ENCODE measurements at places on chromosomes 16 and 17. TPM values are rescaled to one million over a fixed set of nuclear protein-coding genes. Genes with fewer than 3 reads are reported as not detected.

DNA sequence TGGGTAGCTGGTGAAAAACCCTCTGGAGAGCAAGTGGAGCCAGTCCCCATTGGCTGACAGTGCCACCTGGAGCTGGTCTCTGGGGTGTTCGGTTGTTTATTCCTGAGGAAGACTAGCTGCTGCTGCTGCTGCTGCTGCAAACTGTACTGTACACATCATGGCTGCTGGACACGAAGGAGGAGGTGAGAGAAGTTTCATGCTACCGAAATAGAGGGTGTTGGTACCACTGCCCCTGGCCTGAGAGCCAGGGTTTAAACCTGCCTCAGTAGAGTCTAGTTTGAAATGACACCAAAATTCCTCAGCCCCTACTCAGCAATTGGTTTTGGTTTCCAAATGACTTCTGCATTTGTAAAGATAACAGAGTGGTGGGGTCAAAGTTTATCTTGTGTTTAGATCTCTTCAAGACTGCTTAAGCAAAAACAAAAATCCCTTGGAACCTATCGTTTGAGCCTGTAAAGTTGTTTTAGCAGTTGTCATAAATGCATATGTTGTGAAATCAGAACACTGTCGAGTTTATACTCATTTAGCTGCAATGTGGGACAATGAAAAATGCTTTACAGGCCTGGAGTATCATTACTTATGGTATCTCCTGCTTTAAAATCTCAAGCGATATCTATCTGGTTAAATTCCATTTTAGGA is 40.8 kb downstream of the CYB5B start:
- H3K36me3 ChIP-seq, result no peaks in the 10 kb centered on the region
- H3K4me3 ChIP-seq, result no peak overlapping the region
- peaks cover 15% of the 10 kb centered on the region for H3K4me1 ChIP-seq

Gene NPIPB9
- total RNA-seq, result 3.2 TPM

Gene SLC25A10
- 31.3 TPM for total RNA-seq

DNA sequence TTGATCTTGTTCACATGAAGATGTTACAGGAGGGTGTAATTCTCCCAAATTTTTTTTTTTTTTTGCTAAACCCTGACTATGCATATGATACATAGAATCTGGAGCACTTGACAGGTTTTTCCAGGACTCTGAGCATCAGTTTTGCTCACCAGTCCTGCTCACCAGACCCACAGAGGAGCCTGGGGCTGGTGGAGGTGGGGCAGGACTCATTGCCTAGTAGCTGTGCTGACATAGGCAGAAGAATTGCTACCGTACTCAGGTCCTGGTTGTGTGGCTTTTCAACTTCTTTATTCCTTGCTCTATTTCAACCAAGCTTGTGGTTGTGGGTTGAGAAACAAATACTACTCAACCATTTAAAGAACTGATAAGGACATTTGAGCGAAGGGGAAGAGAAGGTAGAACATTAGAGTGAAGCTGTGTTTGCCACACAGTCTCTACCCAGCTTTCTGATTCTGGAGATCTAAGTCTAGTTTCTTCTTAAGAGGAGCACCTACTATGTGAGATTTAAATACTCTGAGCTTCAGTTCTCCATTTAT is 212.4 kb downstream of the UTP18 start:
- H3K36me3 ChIP-seq, result no peaks in the 10 kb centered on the region
- H3K27ac ChIP-seq, result no peak overlapping the region
- H3K4me1 ChIP-seq, result no peaks in the 10 kb centered on the region
- no peak for DNase-seq
- H3K4me3 ChIP-seq, result no peak overlapping the region
- peaks cover 3% of the 10 kb centered on the region for H3K27me3 ChIP-seq

- H3K36me3 ChIP-seq, result no peaks in the 10 kb centered on the region
- H3K4me3 ChIP-seq, result no peak overlapping the region
- no peaks in the 10 kb centered on the region for H3K4me1 ChIP-seq
- no peaks in the 10 kb centered on the region for H3K27me3 ChIP-seq
Measured at GRCh38 chr17:53186001-53186400, 636.7 kb upstream of the KIF2B start.

- no peaks in the 10 kb centered on the region for H3K4me1 ChIP-seq
- H3K36me3 ChIP-seq, result no peaks in the 10 kb centered on the region
- no peak for DNase-seq
- H3K27ac ChIP-seq, result no peak overlapping the region
Measured at GRCh38 chr16:35744726-35745125, 2285.3 kb downstream of the TP53TG3F start.

DNA sequence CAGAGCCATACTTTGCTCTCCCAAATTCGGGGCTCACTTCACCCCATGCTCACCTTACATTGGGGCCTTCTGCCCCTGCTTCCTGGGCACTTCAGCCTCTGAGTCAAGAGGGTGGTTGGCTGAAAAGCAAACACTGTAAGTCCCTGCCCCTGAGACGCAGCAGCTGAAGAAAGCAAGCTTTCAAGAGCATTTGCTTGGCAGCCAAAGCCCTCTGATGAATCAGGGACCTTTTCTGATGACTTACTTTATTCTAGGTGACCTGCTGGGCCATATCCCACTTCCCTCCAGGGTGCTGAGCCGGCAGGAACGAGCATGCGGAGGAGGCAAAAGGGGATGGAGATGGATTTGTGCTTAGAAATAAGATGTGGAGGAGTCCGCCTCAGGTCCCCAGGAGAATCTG is 147.0 kb upstream of the TNRC6C start:
- no peaks in the 10 kb centered on the region for H3K27me3 ChIP-seq
- H3K27ac ChIP-seq, result no peak overlapping the region

DNA sequence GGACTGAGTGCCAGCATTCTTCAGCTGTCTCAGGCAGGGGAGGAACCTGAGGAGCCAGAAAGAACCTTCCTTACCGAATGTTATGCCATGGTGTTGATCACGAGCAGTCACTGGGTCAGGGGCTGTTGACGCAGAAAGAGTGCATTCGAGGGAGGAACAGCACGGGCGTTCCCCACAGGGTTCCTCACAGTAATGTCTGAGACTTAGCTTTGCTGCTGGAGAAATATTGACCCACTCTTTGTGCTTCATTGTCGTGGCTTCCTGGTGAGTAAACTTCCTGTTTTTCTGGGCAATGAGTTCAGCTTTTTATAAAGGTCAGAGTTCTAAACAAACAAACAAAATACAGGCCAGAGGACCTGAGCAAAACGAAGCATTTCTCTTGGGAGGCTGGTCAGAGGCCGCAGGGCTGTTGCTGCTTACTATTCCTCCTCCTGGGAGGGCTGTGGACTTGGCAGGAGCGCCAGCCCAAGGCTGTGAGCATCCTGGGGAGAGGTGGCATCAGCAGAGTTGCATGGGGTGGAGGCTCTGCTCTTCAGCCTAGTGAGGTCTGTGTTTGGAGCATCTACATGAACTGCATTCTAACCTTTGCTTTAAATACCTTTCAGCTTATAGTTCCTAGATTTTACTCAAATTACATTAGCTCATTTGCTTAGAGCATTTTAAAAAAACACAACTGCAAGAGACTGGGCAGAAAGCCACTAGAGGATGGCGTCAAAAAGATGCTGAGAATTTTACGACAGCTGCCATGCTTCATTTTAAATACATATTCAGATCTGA is 143.1 kb upstream of the CACNG5 start:
- DNase-seq, result no peak
- H3K4me1 ChIP-seq, result no peaks in the 10 kb centered on the region
- H3K27ac ChIP-seq, result no peak overlapping the region
- H3K4me3 ChIP-seq, result no peak overlapping the region
- no peaks in the 10 kb centered on the region for H3K36me3 ChIP-seq
- H3K27me3 ChIP-seq, result no peaks in the 10 kb centered on the region

Gene TM4SF5
- 20.8 TPM for total RNA-seq

- no peak overlapping the region for H3K4me3 ChIP-seq
- no peak for DNase-seq
- H3K27me3 ChIP-seq, result no peaks in the 10 kb centered on the region
- no peaks in the 10 kb centered on the region for H3K36me3 ChIP-seq
- peaks cover 4% of the 10 kb centered on the region for H3K4me1 ChIP-seq
Measured at GRCh38 chr17:6474376-6474775, 30.1 kb downstream of the PIMREG start.

Gene EIF3CL
- 64.6 TPM for total RNA-seq

Gene NTN3
- total RNA-seq, result 4.8 TPM

DNA sequence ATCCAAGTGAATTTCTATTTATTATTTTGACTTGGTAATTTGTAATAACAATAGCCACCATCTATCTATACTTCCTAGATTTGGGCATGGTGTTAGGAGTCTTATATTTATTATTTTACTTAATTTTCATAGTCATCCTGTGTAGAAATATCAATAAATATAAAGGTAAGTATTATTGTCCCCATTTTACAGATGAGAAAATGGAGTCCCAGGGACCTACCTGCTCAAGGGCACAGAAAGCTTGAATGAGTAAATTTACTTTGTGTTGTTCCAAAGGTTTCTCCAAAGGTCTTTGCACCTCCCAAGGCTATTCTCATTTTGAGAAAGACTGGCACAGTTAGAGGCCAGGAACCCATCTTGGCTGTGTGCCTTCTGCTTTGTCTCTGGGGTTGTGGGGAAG is 738.3 kb downstream of the WWOX start:
- no peaks in the 10 kb centered on the region for H3K4me1 ChIP-seq
- no peak overlapping the region for H3K27ac ChIP-seq
- H3K27me3 ChIP-seq, result no peaks in the 10 kb centered on the region

GRCh38 chr17:29642171-29642611 is 19.5 kb upstream of the CORO6 start:
- DNase-seq, result no peak
- no peaks in the 10 kb centered on the region for H3K36me3 ChIP-seq
- H3K27ac ChIP-seq, result no peak overlapping the region

- H3K27me3 ChIP-seq, result no peaks in the 10 kb centered on the region
- H3K36me3 ChIP-seq, result no peaks in the 10 kb centered on the region
- no peak overlapping the region for H3K4me3 ChIP-seq
- peak; percentile 23 for DNase-seq
Measured at GRCh38 chr17:71071837-71072236, 902.5 kb downstream of the KCNJ2 start.

DNA sequence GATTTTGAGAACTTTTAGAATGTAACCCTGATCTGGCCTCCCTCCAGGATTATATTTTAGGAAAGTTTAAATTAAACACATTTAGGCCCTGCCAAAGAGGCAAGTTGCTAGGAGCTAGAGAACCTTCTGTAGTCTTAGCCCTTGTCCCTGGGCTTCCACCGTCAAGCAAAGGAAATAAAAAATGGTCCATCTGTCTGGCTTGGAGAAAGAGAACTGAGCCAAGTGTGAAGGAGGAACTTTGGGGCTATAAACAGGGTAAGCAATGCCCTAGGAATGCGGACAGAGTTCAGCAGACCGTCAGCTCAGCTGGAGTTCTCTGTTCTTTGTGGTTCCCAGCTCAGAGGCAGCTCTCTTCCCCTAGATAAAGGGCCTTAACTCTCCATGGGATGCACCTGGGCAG is 29.6 kb downstream of the RCVRN start:
- no peak overlapping the region for H3K4me3 ChIP-seq
- H3K36me3 ChIP-seq, result no peaks in the 10 kb centered on the region
- peak; percentile 18 for DNase-seq
- peaks cover 8% of the 10 kb centered on the region for H3K4me1 ChIP-seq
- no peak overlapping the region for H3K27ac ChIP-seq

GRCh38 chr17:59510611-59511010 is 54.8 kb upstream of the DHX40 start:
- peaks cover 10% of the 10 kb centered on the region for H3K4me1 ChIP-seq
- H3K36me3 ChIP-seq, result no peaks in the 10 kb centered on the region
- DNase-seq, result no peak
- no peaks in the 10 kb centered on the region for H3K27me3 ChIP-seq

Gene HOXB8
- total RNA-seq, result 0.57 TPM

- no peak overlapping the region for H3K4me3 ChIP-seq
- no peak for DNase-seq
- H3K36me3 ChIP-seq, result no peaks in the 10 kb centered on the region
- H3K27me3 ChIP-seq, result no peaks in the 10 kb centered on the region
Measured at GRCh38 chr17:81272616-81273015, 22.5 kb downstream of the SLC38A10 start.

Gene SMIM36
- total RNA-seq, result not detected

- DNase-seq, result no peak
- no peak overlapping the region for H3K4me3 ChIP-seq
- H3K36me3 ChIP-seq, result no peaks in the 10 kb centered on the region
Measured at GRCh38 chr16:27762441-27762840, 212.5 kb downstream of the KATNIP start.

DNA sequence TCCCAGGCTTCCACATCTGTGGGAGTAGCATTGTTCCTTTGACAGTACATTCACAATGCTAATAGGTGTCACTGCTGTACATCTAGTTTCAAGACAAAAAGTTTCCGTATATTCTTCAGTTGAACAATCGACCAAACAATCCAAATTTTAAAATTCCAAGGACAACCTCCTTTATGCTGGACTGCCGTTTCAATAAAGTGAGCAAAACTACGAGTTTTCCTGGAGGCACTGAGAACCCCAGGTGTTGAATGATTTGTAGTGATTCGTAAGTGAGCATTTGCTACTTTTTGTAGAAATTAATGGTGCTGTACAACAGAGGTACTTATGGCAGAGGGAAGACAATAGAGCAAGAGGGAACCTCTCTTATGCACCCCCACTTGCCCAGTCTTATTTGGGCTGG is 71.2 kb upstream of the NACA2 start:
- no peaks in the 10 kb centered on the region for H3K4me1 ChIP-seq
- no peak for DNase-seq
- no peak overlapping the region for H3K27ac ChIP-seq
- no peaks in the 10 kb centered on the region for H3K36me3 ChIP-seq

GRCh38 chr17:31488264-31488981 is 96.9 kb downstream of the RAB11FIP4 start:
- no peaks in the 10 kb centered on the region for H3K27me3 ChIP-seq
- H3K27ac ChIP-seq, result peak overlapping the region; percentile 93
- peak overlapping the region; percentile 83 for H3K4me3 ChIP-seq
- peak; percentile 58 for DNase-seq

Gene PERCC1
- total RNA-seq, result 2.0 TPM

Gene CDT1
- total RNA-seq, result 6.9 TPM
